Adrenal gland (tissue), 19 donors: ENCODE measurements at places on chromosomes 2 and 18. TPM values are rescaled to one million over a fixed set of nuclear protein-coding genes. Genes with fewer than 3 reads are reported as not detected.

GRCh38 chr18:26655525-26656430, 107.4 kb upstream of the KCTD1 start:
- H3K27ac ChIP-seq: peak overlapping the region; percentile 86

LRRC30 gene
- not detected for total RNA-seq

DNA sequence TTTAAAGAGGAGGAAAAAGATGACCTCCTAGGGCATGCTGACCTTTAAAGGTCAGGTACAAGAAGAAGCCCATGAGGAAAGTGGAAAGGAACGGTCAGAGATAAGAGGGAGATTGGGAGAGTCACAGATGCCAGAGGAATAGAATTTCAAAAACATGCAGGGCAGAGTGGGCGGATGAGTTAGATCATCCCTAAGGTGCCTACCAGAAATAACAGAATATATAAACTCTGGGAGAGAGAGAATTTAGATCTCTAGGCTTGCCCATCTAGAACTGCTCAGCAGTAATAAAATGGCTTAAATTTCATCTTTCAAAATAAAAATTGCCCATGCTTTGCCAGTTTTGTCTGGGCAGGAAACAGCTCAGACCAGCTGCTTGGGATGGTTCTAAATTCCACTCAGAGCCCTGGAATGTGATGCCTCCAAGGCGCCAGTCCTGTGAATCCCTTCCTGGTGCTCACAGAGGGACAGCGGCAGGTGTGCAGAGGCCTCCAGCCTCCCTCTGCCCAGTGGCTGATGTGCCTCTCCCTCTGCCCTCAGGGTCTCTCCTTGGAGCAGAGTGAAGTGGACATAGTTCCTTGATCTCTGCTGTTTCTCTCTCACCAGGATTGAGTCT, 130.9 kb downstream of the ANTXR1 start:
- no peak for DNase-seq
- H3K27me3 ChIP-seq: no peaks in the 10 kb centered on the region
- no peaks in the 10 kb centered on the region for H3K36me3 ChIP-seq
- H3K27ac ChIP-seq: no peak overlapping the region
- H3K4me3 ChIP-seq: no peak overlapping the region

CPLX4 gene
- not detected for total RNA-seq

SPDYA gene
- 1.7 TPM for total RNA-seq
